ENCODE measurements at places on chromosomes 4 and X.

DNA sequence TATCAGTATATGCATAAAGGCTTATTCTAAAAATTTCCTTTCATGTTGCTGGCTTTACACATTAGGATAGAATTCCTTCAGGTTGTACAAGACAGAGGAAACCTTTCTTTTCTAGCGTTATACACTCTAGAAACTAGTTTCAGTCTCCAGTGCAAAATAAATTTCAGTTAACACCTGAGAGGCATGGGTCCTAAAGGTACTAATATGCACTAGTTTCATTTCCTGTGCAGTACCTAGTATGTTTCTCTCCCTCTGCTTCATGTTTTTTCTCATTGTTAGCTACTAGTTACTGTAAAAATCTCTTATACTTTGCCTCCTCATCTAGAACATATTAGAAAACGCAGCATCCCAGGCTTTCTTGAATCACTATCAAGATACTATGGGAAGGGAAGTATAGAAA lies 54.0 kb downstream of the SNX25 start:
- DNase-seq: no peak

GRCh38 chrX:153764786-153765137 lies 713 bp downstream of the PLXNB3 start:
- no peak for DNase-seq

GRCh38 chrX:39886282-39886681 lies 211.5 kb downstream of the BCOR start:
- DNase-seq: no peak

GRCh38 chr4:32790803-32791202 lies 2070.6 kb downstream of the PCDH7 start:
- DNase-seq: no peak

GRCh38 chrX:17633546-17633945 lies 103.7 kb upstream of the SCML1 start:
- no peak for DNase-seq

DNA sequence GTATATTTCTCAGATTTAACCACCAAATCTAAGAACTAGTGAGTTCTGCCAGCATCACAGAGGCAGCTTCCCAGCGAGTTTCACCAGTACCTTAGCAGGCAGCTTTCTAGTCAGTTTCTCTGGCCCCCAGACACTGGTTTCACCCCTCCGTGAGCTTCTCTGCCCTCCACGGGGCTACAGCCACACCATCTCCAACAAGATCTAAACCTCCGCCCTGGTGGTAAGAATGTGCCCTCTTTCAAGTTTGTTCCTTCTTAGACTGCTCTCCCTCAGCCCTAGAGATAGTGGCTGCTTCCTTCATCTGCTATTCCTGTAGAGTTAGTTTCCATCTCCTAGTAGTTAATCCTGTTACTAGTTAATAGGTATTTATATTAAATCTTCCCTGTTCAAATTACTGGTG lies 60.5 kb upstream of the TAB3 start:
- DNase-seq: no peak

GRCh38 chr4:83364312-83364711 lies 29.7 kb upstream of the HPSE start:
- no peak for DNase-seq

- no peak for DNase-seq
These were observed 12.5 kb downstream of the L1CAM start for GRCh38 chrX:153873282-153874084.

GRCh38 chrX:75582511-75582910 lies 59.7 kb upstream of the ZDHHC15 start:
- DNase-seq: no peak

DNA sequence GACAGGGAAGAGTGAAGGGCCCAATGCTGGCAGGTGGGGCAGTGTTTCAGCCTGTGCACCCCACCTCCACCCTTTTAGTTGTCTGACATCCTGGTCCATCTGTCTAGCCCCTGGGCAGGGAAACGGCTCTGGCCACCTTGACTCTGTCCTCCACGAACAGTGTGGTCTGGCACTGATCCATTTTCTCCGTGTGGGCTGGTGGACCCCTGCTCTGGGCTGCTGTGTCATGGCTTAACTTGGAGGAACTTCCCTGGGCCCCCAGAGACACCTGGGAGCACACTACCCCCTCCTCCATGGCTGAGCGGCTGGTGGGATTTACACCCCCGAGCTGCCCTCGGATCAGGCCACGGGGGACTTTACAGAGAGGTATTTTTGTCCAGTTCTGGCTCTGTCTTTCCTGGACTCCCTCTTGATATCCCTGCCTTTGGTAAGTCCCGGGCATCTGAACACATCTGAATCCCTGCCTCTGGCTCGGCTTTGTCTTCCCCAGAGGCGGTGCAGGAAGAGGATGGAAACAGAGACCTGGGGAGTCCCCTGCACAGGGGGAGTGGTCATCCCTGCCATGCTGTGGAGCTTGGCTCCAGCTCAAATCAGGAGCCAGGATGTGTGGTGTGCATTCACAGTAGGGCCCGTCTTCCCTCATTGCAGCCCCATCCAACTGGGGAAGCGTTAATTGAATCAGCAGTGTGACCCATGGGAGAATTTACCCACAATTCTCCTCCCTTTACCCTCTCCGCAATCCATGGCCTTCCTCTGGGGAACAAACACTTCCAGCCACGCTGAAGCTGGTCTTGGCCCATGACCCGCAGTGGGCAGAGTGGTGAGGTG lies 6.3 kb upstream of the NKX1-1 start:
- DNase-seq: no peak

GRCh38 chr4:150588316-150588715 lies 6.4 kb downstream of the MAB21L2 start:
- no peak for DNase-seq

DNA sequence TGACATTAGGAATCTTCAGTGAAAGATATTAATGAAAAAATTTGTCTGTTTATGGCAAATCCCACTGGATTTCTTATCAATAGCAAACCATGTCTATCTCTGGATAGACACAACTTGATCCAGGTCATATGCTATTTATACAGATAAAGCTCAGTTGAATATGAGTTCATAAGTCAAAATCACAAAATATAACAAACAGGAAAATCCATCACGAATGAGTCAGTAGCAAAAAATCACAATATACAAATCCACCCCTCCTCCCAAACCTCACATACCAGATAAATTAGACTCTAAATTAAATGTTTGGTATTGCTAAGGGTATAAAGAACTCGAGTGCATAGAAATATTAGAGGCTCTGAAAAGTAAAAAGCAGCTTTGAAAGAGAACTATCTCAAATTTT lies 420.5 kb downstream of the TLL1 start:
- DNase-seq: no peak

GRCh38 chr4:152109531-152110509 lies 349.0 kb upstream of the GATB start:
- no peak for DNase-seq

- no peak for DNase-seq
These were observed 147.0 kb downstream of the PACRGL start for GRCh38 chr4:20847124-20847747.

DNA sequence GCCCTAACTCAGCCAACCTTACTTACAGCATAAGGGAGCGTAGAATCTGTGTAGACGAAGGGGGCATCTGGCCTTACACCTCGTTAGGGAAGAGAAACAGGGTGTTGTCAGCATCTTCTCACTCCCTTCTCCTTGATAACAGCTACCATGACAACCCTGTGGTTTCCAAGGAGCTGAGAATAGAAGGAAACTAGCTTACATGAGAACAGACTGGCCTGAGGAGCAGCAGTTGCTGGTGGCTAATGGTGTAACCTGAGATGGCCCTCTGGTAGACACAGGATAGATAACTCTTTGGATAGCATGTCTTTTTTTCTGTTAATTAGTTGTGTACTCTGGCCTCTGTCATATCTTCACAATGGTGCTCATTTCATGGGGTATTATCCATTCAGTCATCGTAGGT lies 14.6 kb downstream of the PLP1 start:
- DNase-seq: no peak

DNA sequence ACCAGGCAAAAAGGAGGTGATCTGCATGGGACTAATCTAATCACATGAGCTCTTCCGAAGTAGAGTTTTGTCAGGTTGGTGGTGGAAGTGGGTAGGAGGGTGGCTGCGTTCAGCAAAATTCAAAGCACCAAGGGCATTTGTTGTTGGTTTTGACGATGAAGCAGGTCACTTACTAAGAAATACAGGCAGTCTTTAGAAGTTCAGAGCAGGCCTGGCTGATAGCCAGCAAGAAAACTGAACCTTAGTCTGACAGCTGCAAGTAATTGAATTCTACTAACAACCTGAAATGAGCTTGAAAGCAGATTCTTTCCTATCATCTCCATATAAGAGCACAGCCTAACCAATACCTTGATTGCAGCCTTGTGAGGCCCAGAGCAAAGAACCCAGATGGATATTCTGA lies 505.8 kb downstream of the KLHL13 start:
- no peak for DNase-seq

DNA sequence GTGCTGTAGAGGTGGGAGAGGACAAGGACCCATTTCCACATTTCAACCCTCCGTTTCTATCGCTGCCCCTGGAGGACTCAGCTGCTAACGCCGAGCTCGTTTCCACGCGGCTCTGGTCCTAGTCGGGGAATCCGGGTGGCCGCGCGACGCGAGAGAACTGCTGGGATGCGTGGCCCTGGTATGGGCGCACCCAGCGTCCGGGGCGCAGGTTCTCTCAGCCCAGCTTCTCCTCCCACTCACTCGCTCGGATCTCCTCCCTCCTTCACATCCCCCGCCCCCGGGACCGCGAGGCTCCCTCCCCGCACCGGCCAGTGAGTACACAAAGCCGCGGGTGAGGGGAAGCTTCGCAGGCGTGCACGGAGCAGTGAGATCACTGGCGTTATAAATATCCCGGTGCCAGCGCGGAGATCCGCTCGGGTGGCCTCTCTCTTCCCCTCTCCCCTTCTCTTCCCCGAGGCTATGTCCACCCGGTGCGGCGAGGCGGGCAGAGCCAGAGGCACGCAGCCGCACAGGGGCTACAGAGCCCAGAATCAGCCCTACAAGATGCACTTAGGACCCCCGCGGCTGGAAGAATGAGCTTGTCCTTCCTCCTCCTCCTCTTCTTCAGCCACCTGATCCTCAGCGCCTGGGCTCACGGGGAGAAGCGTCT lies at the start of gene FGF5:
FGF5 (plus strand) TSS at position 412 of the 649 bp plus-strand sequence; CDS start at position 573, 161 bp downstream.
- no peak for DNase-seq

DNA sequence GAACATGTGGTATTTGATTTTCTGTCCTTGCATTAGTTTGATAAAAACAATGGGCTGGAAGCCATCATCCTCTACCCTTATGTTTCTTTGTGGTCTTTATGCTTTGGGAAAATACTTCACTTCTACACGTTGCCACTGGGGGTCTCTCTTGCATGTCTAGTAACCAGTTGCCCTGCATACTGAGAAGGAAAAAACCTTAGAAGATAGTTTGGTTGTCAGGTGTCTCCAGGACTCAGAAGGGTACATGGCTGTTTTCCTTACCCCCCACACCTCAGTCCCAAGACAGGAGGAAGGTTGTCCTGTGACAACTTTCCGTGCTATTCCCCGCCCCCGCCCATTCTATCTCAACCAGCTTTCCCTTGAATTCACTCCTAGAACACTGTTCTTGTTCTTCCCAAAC lies 62.1 kb upstream of the LANCL3 start:
- no peak for DNase-seq

- DNase-seq: no peak
These were observed 965 bp downstream of the PPA2 start for GRCh38 chr4:105472871-105473323.

DNA sequence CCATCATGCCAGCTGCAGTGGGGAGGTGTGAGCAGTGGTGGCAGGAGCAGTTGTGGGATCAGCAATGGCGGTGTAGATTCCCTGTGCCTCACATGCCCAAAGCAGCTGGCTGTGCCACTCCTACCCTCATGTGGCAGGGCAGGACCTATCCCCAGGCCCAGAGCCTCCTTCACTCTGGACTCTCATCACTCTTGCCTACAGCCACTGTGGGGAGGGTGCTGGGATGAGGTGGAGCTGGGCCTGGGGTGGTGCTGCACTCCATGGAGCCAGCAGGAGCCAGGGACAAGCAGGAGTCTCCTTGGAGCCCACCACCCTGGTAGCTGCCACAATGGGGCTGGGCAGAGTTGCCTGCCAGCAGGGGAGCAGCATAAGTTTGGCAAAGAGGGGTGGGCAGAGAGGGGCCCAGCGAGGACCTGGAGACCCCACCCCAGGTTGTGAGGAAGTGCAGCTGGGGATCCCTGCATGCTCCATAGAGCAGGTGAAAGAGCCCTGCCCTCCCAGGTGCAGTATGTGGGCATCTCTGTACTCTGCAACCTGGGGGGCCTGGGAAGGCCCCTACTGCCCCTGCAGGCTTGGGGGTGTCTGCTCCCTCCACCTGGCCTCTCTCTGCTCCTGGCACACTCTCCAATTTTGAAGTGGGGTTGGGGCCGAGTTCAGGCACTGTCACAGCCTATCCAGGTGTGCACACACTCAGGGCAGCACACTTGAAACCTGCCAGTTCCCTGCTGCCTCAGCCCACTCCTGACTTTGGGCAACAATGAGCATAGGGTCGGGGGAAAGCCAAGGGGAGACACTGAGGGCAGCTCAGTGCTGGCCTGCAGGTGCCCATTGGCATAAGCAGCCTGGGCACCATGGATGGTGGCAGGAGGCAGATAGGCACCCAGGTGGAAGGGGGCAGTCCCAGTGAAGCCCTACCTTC lies 74.0 kb upstream of the INTU start:
- no peak for DNase-seq

DNA sequence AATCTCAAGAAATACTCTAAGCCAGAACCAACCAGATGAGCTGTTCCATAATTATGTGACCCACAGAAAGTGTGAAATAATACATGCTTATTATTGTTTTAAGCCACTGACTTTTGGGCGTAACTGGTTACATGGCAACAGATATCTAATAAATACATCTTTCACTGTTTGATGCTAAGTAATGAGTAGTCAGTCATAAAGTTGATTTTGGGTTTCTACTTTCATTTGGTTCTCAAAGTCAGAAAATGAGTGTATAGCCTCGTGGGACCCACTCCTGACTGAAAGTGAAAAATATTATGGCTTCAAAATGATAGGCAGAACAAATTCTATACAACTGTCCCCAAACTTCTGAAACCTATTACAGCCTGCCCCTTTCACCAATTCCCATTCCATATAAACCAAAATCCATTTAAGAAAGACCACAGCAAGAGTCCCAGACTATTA lies 88.0 kb upstream of the CBR4 start:
- no peak for DNase-seq

DNA sequence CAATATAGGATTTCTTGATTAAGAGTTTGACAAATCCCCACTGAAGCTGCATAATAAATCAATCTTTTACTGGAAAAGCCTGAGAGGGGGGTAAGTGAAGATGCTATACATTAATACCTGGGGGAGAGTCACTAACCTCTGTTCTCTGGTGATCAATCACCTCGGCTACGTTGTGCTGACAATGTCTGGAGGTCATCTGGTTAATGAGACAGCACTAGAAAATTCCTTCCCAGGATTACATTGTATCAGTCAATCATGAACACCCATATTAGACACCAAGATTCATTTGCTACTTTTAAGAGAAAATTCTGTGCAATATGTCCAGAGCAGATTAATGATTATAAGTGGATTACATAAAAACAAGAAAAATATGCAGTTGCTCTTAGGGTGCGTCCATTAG lies 408.3 kb downstream of the PDHA2 start:
- no peak for DNase-seq

DNA sequence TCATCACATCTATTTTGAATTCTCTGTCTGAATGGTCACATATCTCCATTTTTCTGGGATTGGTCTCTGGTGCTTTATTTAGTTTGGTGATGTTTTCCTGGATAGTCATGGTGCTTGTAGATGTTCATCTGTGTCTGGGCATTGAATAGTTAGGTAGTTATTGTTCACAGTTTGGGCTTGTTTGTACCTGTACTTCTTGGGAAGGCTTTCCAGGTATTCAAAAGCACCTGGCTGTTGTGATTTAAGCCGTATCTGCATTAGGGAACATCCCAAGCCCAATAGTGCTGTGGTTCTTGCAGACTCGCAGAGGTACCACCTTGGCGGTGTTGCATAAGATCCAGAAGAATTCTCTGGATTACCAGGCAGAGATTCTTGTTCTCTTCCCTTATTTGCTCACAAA lies 44.6 kb downstream of the COL4A5 start:
- no peak for DNase-seq

All from activated CD8-positive, alpha-beta memory T cell treated with anti-CD3 and anti-CD28 coated beads for 1 hour (primary cell).